HuH-7.5 (cell line): ENCODE measurements at places on chromosomes 3 and 15.

DNA sequence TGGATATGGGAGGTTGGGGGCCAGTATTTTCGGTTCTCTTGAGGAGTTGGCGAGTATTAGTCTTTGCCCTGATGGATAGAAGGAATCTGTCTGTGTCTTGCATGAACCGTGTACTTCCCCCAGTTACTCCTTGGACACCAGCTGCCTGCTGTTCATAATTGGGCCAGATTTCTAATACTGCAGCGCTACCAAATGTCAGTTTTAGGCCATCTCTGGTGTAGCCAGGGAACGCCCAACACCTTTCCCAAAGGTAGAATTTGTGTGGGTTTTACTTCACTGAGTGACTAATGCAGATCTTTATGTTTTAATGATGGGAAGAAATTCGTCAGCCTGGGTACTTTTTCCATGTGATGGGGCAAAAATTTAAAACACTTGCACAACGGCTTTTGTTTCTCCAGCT, 18.4 kb downstream of the FLNB start:
- DNase-seq, result no peak

- DNase-seq, result no peak
Measured at GRCh38 chr3:11736136-11736833, 92.6 kb upstream of the VGLL4 start.

- no peak for DNase-seq
Measured at GRCh38 chr3:82796765-82797164, 1035.3 kb upstream of the GBE1 start.

GRCh38 chr3:188468196-188468595, 314.2 kb downstream of the LPP start:
- DNase-seq, result no peak

DNA sequence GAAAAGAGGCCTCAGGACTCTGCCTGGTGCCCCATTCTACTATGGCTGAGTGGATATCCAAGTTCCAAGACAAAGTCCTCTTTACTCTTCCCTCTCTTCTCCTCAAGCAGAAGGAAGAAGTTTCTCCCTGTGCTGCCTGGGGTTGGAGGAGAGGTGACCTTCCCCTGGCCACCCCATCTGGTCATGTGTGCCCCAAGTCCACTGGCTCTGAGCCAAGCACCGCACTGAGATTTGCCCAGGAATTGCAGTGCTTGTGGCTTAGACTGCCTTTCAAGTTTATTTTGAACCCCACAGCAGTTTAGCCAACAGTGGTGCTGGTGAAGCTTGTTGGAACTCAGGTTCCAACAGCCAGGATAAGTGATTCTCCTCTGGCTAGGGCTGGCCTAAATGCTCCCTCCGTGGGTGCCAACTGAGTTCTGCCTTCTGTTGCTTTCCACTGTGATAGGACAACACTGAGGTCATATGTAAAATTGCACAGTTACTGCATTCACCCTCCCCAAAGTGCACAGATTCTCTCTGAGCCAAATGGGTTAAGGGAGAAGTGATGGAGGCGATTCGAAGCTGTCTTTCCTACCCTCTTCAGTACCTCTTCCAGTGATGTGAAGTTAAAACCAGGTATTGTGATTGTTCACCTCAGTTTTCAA, 69.9 kb downstream of the TMCO5A start:
- DNase-seq, result no peak

DNA sequence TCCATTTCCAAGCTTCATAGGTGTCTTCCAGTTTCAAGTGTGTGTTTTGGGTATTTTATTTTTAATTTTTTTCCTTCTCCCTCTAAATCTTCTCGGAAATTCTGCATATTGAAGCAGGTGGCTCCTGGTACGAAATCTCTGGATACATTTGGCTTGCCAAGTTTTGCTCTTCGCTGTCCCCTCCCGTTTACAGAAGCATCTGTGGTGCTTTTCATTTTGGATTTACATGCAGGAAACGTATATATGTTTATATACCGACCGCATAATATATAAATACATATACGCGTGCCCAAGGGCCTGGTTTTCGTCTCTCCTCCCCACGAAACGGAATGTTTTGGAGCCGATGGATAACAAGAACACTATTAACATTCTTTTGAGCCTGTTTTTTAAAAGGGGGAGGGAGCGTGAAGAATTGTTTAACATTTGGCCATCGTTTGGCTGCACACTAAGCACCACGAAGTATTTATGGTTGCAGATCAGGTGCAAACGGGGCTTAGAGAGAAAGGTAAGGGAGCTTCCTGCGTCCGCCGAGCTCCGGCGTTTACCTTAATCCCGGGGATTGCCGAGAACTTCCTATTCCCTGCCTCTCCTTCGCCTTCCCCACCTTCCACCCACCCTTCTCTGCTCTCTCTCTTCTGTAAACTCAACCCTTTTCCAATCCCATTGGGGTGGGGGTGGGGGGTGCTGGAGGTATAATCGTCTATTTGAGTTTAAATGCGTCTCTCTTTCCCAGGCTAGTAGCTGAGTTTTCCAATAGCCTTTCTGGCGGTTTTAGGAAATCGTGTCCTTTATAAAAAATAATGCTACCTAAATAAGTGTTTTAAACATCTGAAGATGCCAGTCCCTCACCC, 1.1 kb upstream of the NLGN1 start:
- no peak for DNase-seq

DNA sequence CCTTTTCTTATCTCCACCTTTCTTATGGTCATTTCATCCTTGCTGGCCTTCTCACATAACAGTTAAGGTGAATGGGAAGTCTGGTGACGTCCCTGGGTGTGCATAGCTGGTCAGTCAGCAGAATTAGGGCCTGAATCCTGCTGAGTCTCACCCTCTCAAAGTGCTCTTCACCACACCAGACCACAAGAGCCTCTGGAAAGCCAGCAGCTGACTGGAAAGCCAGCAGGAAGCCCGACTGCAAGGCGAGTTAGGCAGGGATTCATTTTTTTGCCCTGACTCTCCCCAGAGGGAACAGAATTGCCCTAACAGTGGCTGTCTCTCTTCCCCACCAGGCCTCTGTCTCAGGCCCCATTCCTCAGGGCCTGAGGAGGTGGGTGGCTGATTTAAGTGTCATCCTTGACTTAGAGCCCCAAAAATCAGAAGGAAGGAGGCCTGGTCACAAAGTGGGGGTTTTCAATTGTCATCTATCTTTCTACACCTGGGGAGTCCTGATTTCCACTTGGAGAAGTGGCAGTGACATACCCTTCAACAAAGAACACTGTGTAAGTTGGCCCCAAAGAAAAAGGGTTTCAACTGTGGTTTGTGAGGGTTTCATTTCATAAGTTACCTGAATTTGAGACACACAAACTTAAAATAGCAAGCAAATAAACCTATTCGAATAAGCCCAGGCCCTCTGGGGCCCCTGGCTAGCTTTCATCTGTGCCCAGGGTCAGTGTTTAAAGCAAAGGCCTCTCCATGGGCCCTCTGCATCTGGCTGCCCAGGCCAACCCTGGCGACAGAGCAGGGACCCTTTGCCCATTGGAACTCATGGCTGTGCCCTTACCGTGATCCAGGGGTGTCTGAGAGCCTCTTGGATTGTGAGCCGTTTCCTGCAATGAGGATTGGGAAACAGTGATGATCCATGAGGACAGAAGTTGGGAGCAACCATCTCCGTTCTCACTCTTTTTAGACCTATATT, 90.5 kb upstream of the HERC1 start:
- no peak for DNase-seq

- no peak for DNase-seq
Measured at GRCh38 chr3:183378008-183378407, 50.4 kb downstream of the MCF2L2 start.

GRCh38 chr3:36876181-36876936, 68.5 kb downstream of the TRANK1 start:
- DNase-seq, result no peak

DNA sequence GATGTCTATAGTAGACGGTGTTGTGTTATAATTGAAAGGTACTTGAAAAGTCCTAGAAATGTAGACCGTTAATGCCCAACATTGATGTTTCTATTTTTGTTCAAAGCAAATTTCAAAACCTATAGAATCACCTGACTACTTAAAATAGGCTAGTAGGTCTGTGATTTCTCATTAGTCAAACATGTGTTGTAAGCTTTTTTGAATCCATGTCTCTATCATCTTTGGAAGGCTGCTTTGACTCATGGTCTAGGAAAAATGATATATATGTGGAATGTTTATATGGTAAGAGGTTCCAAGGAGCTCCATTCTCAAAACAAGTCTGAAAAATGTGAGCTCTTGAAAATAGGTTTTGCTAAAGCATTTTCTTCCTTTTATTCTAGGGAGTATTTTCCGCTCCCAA, 375.3 kb downstream of the LPP start:
- no peak for DNase-seq

GRCh38 chr3:184275961-184276910, at the start of gene ECE2:
ECE2 (plus strand) TSS chr3:184276022; CDS start chr3:184276154, 132 bp downstream.
- no peak for DNase-seq

DNA sequence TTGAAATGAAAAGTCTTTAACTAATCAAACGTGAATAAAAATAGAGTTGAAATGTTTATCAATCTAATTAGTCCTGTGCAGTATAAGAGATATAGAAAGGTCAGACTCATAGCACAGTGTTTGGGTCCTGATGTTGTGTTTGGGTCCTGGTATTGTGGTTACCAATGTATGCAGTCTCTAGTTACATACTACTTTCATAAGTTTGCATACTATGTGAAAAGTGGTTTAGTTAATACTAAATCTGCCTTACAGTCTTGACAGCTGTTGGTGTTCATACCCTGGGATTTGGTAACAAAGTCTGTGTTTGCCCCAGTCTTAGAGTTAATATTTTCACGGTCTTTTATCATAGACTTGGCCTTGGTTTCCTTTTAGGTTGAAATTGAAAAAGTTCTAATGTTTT, 41.7 kb downstream of the KIF15 start:
- DNase-seq, result no peak

DNA sequence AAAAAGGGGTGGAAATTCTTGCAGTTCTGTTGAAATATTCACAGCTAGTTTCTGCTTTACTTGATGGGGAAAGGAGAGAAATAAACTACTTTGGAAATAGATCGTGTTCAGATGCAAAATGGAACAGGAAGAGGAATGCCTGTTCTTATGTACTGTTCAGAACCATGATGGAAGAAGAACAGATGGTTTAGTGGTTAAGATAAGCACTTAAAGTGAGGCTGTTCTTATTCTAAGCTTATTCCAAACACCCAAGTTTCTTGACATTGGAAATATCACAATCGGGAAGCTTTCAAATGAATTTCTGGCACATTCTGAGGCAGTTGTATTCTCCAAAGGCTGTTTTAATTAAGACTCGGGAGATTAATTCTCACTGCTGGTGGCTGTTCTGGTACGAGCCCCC, 228.5 kb downstream of the LSAMP start:
- no peak for DNase-seq

DNA sequence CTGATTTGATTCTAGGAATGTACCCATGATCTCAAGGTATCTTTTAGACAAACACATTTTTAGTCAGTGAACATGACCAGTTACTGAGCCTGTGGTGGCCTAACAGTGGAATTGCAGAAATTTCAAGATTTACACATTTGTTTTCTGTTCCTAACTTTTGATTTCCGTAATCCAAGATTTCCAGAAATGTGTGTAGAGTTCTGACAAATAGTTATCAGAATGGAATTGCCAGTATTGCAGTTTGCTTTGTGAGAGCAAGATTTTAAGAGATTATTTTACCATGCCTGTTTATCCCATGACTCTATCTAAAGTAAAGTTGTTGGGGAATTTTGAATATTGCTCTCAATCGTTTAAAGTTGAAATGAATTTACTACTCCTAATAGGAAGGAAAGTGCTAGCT, 11.7 kb upstream of the UTS2B start:
- DNase-seq, result no peak

GRCh38 chr3:125163739-125164601, 48.6 kb downstream of the SLC12A8 start:
- DNase-seq, result no peak

GRCh38 chr15:95277266-95277665, 1045.9 kb downstream of the MCTP2 start:
- DNase-seq, result no peak

GRCh38 chr15:96766366-96766765, 435.9 kb downstream of the NR2F2 start:
- DNase-seq, result no peak
